ENCODE measurements at places on chromosomes 5 and 9.

DNA sequence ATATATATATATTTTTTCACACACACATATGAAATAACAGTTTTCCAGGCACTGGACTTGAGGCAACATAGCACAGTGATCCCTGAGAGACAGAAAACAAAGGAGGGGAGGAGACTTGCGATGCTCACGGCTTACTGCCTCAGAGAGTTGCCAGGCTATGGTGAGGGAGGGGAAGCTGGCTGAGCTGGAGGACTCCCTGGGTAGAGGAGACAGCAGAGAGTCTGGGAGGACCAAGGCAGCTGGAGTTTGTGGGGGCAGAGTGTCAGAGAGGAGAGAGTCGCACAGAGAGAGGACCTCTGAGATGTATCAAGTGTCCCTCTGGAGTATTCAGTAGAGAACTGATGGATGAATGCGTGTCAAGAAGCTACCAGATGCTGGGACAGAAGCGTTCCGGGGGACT lies 23.1 kb upstream of the QSOX2 start:
- DNase-seq, result no peak

DNA sequence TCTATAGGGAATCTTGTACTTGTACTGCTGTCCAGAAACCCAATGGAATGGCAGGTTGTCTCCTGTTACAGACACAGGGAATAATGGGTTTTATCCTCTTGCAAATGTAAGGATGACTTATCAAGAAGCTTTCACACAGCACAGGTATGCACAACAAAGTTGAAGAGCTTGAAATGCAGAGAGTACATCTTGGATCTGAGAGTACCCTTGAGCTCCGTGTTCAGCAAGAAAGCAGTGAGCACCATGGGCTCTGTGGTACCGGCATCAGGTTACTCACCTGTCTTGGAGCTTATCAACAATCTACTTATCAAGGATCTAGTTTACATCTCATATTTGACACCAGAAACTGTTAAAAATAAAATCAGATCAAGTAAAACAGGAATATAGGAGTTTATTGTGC lies 22.0 kb upstream of the EMB start:
- no peak for DNase-seq

DNA sequence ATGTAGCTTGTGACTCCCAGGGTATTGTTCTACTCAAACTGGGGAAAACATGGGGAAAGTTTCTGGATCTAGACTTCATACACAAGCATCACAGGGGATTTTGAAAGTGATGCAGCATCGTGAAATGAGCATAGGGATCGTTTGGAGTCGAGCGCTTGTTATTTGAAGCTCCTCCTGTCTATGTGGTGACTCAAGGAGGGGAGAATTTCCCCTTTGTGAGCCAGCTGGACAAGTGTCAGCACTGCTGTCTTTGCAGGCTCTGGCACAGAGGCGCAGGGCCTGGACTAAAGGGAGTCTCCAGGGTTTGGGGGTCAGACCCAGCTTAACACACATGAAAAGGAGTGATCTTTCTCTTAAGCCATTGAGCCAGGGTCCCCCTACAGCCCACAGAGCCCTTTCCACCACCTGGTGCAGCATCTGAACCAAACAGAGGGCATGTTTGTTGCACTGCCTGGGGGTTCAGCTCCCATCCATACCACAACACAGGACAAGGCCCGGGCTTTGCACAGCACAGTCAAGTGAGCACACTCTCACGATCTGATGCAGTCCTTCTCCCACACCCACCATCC lies 51.0 kb downstream of the IRF1 start:
- DNase-seq, result no peak

GRCh38 chr9:131461166-131461565 lies 41.6 kb upstream of the POMT1 start:
- DNase-seq, result no peak

DNA sequence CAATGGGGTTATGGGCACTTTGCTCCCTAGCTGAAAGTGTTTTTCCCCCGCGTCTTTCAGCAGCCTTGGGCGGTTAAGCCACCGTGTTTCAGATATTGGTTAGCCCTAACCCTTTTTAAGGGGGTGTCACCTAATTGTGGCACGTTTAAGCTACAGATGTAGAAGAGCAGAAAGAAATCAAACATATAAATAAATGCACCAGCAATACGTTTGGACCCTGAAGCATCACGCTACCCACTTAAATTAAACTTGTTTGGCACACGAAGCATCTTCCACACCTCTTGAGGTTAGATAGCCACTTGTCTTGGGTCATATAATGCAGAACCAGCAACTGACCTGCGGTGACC lies 768 bp downstream of the YTHDC2 start:
- no peak for DNase-seq

- DNase-seq, result no peak
Measured at GRCh38 chr5:42876375-42876844, 64.7 kb upstream of the SELENOP start.

- DNase-seq, result no peak
Measured at GRCh38 chr9:95077053-95077765, 240.3 kb downstream of the FANCC start.

DNA sequence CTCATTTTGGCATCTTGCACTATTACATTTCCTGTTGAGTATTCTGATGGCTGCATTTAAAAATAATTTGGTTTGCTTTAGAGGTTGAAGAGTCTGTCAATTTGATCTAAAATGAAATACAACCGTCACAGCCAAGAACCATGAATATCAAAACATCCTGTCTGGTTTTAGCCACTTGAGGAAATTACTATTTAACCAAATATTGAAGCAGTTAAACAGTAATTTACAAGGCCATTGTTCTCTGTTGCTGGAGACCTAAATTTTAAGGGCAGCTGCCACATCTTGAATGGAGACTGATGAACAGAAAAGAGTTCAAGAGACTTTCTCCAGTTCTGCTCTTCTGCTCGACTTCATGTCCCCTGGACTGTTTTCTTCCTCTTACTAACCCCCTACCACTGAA lies 549.4 kb downstream of the LRRC70 start:
- DNase-seq, result no peak

DNA sequence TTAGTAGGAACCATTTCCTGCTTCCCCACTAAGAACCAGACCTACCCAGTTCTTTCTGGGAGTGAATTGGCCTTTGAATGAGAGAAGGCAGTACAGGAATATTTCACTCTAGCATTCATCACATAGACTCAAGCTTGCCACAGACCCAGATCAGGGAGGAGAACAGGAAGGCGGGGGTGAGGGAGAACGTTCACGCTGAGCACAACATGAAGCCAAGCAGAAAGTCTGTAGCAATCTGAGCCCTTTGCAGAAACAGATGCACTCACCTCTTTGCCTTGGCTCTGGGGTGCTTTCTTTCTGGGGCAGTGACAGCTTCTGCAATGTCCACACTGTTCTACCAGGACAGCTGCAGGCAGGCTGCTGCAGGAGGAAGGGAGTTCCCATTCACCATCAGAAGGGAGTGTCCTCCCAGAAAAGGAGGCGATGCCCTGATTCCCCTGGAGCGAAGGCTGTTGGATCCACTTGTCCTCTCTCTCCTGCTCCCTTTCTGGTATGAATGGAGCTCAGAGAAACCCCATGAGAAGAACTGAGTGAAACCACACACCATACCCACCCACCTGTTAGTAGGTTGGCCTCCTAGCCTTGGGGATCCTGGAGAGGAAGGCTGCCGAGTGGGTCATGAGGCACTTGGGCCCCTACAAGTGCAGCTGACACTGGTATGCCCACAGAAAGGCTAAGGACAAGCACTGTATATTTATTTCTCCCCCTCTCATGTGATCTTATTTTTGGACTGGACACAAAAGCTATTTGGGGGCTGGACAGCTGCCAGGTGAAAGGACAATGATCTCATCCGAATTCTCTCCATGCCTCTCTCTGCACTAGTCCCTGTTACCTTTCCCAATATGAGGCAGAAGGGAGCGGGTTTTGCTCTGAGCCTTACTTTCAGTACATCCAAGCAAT lies 11.7 kb upstream of the FGF1 start:
- DNase-seq, result no peak

DNA sequence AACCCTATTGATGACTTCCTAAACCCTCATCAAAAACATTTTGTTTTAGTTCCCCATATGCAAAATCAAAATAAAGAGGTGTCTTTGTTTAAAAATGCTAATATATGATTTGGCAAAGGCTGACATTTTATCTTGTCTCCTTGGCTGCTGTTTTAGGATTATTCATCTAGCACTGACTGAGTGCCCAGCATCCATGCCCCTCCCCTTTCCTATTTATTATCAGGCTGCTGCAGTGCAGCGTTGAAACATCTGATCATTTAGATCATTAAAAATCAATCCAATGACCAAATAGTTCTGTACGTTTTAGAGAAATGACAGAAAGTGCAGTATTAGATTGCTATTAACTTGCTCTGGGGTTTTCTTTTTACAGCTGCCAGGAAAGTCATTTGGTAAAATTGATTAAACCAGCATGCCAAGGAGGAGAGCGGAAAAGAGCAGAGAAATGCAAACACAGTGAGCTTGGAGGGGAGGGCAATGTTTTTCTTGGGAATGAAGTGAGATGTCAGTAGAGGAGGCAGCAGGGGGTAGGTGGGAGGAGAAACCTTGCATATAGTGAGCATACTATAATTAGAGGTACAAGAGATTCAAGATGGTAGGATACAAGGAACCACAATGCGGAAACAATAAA lies 286.3 kb downstream of the PDE4D start:
- DNase-seq, result no peak

DNA sequence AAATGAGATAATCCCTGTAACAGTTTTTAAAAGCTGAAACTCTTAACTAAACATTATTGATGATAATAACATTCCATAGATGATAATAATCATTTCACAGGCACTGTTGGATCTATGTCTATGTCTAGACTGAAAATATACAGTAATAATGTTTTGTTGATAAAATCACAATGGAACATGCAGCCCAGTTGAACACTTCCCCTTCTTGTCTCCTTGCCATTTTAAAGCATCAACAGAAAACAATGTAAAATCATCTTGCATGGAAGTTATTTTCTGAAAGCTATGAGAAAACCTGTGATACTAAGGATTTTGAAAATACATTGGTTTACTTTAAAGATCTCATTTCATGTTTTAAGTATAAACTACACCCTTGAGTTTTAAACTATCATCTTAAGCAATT lies 1.9 kb downstream of the GAPT start:
- DNase-seq, result no peak

- peak; percentile 34 for DNase-seq
Measured at GRCh38 chr5:14153932-14154731, 11.0 kb downstream of the TRIO start.

- DNase-seq, result no peak
Measured at GRCh38 chr9:32487981-32488380, 38.0 kb downstream of the RIGI start.

DNA sequence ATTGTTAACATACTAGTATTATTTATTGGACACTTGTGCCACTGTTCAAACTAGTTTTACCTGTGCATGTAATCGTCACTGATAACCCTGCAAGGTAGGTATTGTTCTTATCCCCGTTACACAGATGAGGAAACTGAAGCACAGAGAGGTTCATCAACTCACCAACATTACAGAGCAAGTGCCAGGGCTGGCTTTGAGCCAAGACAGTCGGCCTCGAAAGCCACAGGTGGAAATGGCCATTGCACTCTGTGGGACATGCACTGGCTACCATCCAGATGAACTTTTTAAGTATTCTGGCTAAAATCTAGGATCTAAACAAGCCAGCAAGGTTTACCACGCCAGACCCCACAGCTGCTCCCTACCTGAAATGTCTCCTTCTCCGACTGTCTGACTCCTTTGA lies 57.9 kb downstream of the TEX10 start:
- DNase-seq, result no peak

- DNase-seq, result no peak
Measured at GRCh38 chr9:21741151-21741550, 61.3 kb upstream of the MTAP start.

- no peak for DNase-seq
Measured at GRCh38 chr9:20340511-20340861, 281.8 kb downstream of the MLLT3 start.

DNA sequence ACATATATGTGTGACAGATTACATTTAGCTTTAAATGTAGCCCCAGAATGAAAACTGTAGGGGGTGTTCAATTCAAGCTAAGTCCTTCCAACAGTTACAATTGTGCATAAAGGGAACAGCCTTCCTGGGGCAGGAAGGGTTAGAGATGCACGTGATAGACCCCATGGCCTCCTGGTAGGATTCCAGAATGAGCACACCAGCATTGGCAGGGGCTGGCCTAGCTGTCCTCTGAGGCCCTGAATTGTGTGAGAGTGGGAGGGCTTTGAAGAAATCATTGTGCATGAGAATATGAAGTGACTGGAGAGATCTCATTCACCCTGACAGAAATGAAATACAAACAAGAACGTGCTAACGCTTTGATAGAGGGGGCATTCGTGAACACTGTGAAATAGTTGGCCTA lies 663.8 kb upstream of the KLF4 start:
- no peak for DNase-seq

GRCh38 chr9:96141128-96141474 lies 160.9 kb downstream of the HSD17B3 start:
- DNase-seq, result no peak

DNA sequence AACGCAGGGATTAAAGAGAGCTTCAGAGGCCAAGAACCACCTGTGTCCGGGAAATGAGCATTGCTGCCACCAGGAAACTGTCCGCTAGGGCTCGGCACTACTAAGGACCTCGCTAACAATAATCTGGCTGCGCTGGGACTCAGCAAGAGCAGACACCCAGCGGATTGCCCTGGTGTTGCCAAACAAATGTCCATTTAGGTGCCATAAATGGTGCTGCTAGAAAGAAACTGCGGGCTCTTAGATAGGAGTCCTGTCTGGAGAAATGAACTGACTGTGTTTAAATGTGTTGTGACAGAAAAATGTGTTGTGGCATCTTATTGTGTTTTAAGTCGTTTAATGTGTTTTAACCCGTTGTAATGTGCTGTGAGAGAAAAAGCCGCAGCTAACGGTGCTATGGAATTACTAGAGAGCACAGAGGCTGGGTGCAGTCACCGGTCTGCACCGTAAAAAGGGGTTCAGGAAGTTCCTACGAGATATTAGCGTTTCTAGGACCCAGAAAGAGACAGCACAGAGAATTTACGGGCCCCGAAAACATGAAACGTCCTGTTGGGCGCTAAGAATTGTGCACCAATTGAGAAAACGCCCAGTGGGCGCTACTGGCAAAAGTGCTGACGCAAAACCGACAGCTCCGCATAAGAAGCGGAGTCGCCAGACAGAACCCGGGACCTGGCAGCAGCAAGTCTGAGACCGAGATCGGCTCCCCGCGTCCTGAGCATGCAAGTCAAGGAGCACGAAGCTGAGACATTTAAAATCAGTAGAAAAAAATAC lies 90.6 kb downstream of the ANXA2R start:
- no peak for DNase-seq

GRCh38 chr9:16396389-16396788 lies 474.1 kb downstream of the BNC2 start:
- no peak for DNase-seq
